ENCODE measurements at places on chromosomes 7 and 10.

DNA sequence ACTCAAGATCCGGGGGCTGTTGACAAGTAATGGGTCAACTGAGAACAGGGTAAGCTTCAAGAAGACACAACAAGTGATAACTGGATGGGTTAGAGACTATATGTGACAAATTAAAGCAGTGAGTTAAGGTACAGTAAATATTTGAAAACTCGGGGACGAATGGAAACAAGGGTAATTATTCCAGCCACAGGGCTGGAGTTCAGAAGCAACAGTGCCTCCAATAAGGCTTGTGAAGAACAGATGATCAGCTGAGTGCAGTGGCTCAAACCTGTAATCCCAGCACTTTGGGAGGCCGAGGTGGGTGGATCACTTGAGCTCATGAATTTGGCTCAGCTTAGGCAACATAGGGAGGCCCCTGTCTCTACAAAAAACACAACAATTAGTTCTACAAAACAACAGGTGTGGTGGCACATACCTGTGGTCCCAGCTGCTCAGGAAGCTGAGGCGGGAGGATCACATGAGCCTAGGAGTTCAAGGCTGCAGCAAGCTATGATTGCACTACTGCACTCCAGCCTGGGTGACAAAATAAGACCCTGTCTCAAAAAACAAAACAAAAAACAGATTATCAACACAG is 20.5 kb upstream of the DLD start:
- no peak for DNase-seq

- DNase-seq: no peak
These were observed 22.7 kb downstream of the CUL1 start for GRCh38 chr7:148721390-148721789.

DNA sequence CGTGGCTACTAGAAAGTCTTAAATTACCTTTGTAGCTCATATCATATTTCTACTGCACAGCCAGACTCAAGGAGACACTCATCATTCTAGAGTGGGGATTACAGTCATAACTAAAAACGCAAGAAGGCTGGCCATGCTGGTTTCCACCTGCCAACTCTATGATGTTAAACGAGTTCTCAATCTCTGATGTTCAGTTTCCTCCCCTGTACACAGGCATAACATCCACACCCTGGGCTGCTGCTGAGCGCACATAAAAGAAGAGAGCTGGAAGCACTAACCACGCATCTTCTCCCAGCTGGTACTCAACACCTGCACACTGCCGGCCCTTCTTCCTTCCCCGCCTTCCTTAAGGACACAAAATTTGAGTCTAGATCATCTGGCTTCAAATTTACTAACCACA is 60.5 kb downstream of the SORBS1 start:
- DNase-seq: no peak

DNA sequence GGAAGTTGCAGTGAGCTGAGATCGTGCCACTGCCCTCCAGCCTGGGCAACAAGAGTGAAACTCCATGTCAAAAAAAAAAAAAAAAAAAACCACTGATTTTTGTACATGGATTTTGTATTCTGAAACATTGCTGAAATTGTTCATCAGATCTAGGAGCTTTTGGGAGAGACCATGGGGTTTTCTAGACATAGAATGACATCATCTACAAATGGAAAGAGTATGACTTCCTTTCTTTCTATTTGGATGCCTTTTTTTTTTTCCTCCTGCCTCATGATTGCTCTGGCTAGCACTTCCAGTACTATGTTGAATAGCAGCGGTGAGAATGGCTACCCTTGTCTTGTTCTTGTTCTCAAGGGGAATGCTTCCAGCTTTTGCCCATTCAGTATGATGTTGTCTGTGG is 89.1 kb downstream of the ANLN start:
- DNase-seq: no peak

All from Daoy (cell line).